ENCODE measurements at places on chromosomes 5 and 9. TPM values are rescaled to one million over a fixed set of nuclear protein-coding genes. Genes with fewer than 3 reads are reported as not detected.

DNA sequence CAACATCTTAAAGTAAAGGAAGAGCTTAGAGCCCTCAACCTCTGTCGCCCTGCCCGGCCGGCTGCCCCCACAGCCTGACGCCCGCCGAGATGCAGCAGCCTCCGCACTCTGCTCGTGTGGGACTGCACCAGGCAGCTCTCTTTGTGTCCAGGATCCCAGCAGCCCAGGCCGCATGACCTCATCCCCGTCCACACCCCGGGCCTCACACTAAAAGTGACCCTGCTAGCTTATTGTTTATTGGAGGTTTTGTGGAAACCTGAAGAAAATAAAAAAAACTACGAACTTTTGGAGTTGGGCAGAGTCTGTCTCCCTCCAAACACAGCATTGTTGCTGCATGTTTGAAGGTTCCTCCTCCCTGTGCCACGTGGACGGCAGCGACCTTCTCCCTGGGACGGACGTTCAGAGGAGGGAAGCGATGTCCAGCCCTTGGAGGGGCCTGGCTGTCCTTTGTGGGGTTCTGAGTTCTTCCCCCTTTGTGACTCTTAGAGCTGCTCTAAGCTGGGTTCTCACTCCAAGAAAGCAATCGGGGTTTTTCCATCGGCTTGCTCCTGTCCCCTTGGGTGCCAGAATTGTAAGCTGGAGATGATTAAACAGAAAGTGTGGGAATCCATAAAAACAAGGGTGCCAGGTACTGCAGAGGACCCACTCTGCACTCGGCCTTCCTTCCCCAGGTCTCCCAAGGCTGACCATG is 103.5 kb upstream of the COL5A1 start:
- H3K36me3 ChIP-seq = no peaks in the 10 kb centered on the region
- H3K4me1 ChIP-seq = no peaks in the 10 kb centered on the region
- no peak for DNase-seq

DNA sequence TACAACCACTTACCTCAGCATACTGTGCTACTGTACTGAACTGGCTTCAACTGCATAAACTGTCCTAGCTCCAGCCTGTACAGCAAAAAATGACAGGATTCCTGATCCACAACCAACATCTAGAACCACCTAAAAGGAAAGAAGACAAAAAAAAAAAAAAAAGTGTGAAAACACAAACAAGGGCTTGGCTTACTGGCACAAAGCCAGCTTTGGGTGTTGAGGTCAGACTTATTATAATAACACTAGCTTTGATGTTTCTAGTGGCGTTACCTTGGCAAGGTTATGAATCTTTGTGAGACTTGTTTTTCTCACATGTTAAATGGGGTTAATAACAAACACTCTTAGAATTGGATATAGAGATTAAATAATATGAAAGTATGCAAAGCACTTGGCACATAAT is 148.5 kb upstream of the PUM3 start:
- H3K4me3 ChIP-seq = no peak overlapping the region
- no peak for DNase-seq

DNA sequence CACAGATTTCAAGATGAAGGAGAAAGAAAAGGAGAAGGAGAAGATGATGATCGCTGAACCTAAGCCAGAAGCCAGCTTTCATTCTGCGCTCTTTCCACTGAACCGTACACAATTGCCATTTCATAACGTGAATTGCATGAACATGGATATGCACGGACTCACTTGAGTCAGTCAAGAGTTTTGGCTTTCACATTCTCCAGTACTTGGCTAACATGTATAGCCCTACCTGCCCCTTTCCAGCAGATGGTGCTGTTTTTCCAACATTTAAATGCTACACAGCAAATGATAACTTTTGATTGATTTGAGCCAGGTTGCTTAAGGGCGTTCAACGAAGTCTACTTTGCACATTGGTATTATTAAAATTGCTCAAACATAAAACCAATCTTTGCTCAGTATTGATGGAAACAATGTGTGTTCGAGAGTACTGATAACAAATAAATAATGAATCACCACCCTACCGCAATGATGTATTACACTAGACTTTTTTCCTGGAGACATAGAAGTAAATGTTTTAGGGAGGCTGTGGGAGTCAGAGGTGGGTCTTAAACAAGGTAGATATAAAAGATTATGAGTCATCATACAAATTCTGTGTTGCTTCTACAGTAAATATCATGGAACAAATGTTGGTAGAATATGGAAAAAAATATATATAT is 196.4 kb downstream of the TRPM3 start:
- H3K36me3 ChIP-seq = no peaks in the 10 kb centered on the region
- no peaks in the 10 kb centered on the region for H3K4me1 ChIP-seq
- H3K27me3 ChIP-seq = no peaks in the 10 kb centered on the region
- H3K27ac ChIP-seq = no peak overlapping the region

DNA sequence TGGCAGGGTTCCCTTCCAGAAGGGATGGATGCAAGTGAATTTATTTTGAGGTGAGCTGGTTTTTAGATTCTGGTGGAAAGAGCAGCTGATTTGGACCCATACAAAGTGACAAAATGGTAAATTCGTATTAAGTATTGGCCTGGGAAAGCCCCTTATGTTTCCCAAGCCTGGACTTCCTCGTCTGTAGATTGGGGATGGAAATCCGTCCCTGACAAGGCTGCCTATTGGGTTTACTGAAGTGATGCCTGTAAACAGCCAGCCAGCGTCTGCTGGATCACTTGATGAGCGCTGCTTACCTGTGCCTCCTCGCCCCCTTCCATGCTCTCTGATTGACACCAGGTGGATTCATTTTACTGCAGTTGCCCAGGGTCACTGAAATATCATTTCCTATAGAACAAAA is 233.8 kb downstream of the GADD45G start:
- no peak for DNase-seq
- no peaks in the 10 kb centered on the region for H3K27me3 ChIP-seq
- no peak overlapping the region for H3K27ac ChIP-seq
- H3K36me3 ChIP-seq = no peaks in the 10 kb centered on the region
- H3K4me1 ChIP-seq = peaks cover 20% of the 10 kb centered on the region

GRCh38 chr9:65449423-65449822 is 164.4 kb upstream of the FOXD4L5 start:
- no peak overlapping the region for H3K27ac ChIP-seq
- no peak for DNase-seq

DNA sequence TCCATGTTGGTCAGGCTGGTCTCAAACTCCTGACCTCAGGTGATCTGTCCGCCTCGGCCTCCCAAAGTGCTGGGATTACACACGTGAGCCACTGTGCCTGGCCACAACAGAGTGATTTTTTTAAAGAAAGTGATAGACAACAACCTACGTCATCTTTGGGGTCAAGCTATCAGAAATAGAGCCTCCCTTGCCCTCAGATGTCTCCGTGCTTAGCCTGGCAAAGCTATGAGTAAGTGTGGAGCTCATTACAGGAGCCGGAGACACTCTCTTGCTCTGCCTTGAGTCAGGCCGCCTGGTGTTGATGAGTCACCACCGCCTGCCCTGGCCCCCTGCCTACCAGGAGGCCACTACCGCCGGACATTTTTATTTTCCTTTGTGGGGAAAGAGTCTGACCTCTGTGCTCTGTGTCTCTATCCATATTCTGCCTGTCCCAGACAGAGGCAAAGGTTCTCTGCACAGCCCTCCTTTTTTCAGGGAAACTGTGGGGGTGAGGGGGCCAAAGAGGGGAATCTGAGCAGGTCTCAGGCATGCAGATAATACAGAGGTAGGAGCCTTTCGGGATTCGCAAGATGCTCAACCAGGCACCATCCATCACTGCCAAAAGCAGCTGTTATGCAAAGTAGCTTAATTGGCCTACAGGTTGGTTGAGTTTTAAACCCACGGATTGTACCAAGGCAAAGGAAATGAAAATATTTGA is 123.7 kb upstream of the CPEB4 start:
- H3K4me1 ChIP-seq = peaks cover 28% of the 10 kb centered on the region
- H3K36me3 ChIP-seq = no peaks in the 10 kb centered on the region
- H3K27ac ChIP-seq = peak overlapping the region; percentile 80
- no peak for DNase-seq
- H3K4me3 ChIP-seq = no peak overlapping the region
- H3K27me3 ChIP-seq = no peaks in the 10 kb centered on the region

GRCh38 chr9:16611983-16612382 is 258.5 kb downstream of the BNC2 start:
- DNase-seq = no peak
- no peaks in the 10 kb centered on the region for H3K4me1 ChIP-seq

- peak; percentile 80 for DNase-seq
- H3K27me3 ChIP-seq = no peaks in the 10 kb centered on the region
- peak within 1 kb of the TSS; percentile 67 for H3K4me3 ChIP-seq
Measured at GRCh38 chr9:75890472-75891276, at the start of gene PCSK5. Gene PCSK5, plus strand, starts transcription at chr9:75890673. Its CDS starts 509 bp downstream, at chr9:75891182.

GRCh38 chr9:134653259-134654009 is 11.8 kb downstream of the COL5A1 start:
- H3K27ac ChIP-seq = no peak overlapping the region
- no peak overlapping the region for H3K4me3 ChIP-seq
- H3K4me1 ChIP-seq = no peaks in the 10 kb centered on the region
- DNase-seq = no peak

DNA sequence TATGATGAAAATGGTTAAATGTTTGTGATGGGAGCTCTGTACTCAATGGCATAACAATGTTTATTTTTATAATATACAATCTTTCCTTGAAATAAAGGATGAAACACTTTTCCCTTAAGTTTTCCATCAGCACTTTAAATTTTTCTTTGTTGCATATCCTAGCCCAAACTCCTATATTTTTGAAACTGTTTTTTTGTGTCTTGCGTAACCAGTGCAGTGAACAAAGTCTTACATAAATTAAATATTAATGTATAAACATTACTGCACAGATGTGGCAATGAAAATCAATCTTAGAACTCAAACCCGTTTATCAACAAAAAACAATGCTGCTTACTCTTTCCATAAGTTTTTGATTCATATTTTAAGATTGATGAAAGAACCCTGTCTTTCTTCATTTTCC is 34.1 kb upstream of the IL31RA start:
- no peak for DNase-seq
- H3K4me1 ChIP-seq = peaks cover 4% of the 10 kb centered on the region
- H3K27ac ChIP-seq = no peak overlapping the region
- H3K4me3 ChIP-seq = no peak overlapping the region
- no peaks in the 10 kb centered on the region for H3K36me3 ChIP-seq
- H3K27me3 ChIP-seq = peaks cover 8% of the 10 kb centered on the region

GRCh38 chr9:107210775-107211174 is 72.3 kb upstream of the RAD23B start:
- H3K27ac ChIP-seq = no peak overlapping the region
- H3K36me3 ChIP-seq = no peaks in the 10 kb centered on the region
- no peaks in the 10 kb centered on the region for H3K27me3 ChIP-seq
- no peaks in the 10 kb centered on the region for H3K4me1 ChIP-seq

GRCh38 chr5:176785184-176786145 is 24.9 kb upstream of the UNC5A start:
- H3K27ac ChIP-seq = no peak overlapping the region
- H3K36me3 ChIP-seq = no peaks in the 10 kb centered on the region
- no peaks in the 10 kb centered on the region for H3K27me3 ChIP-seq

GRCh38 chr5:167309941-167310517 is 981.4 kb upstream of the WWC1 start:
- no peaks in the 10 kb centered on the region for H3K36me3 ChIP-seq
- no peak for DNase-seq
- H3K27me3 ChIP-seq = peaks cover 2% of the 10 kb centered on the region
- H3K27ac ChIP-seq = no peak overlapping the region
- H3K4me1 ChIP-seq = no peaks in the 10 kb centered on the region

- H3K36me3 ChIP-seq = no peaks in the 10 kb centered on the region
- H3K27me3 ChIP-seq = no peaks in the 10 kb centered on the region
- no peak overlapping the region for H3K27ac ChIP-seq
- H3K4me1 ChIP-seq = peaks cover 4% of the 10 kb centered on the region
Measured at GRCh38 chr9:72465593-72465984, 55.8 kb upstream of the TMC1 start.

DNA sequence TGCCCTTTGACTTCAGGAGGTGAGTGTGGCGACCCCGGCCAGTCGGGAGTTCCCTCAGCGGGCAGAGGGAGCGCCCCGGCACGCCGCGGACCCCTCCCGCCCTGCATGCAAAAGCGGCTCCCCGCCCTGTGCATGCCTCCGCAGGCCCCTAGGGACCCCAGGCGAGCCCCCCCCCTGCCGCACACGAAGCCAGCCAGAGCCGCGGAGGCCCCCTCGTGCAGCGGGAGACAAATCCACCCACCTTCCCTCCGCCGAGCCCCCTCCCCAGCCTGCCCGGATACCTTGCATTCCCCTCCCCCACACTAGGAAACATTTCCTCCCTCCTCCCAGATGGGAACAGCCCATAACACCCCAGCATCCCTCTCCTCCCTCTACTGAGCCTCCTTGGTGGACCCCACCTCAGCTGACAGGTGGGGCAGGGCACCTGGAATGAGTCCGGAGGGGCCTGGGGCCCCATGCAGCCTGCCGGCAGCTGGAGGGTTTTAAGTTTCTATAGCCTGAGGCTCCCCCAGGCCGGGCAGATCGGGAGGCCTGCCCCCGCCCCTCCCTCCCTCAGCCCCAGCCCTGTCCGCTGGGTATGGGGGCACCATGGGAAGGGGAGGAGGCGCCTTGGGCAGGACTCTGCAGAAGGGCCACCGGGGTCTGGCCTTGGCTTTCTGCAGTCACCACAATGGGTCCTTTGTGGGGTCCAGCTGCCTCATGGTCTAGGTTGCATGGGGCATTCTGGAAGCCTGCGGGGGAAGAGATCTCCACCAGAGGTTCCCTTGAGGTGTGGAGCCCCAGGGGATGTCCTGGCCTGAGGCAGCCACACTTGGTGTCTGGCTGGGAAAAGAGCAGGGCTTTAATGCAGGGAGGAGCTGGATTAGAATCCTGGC is 601 bp downstream of the ERGIC1 start:
- H3K27ac ChIP-seq = peak overlapping the region; percentile 97
- peak overlapping the region; percentile 65 for H3K4me3 ChIP-seq

DNA sequence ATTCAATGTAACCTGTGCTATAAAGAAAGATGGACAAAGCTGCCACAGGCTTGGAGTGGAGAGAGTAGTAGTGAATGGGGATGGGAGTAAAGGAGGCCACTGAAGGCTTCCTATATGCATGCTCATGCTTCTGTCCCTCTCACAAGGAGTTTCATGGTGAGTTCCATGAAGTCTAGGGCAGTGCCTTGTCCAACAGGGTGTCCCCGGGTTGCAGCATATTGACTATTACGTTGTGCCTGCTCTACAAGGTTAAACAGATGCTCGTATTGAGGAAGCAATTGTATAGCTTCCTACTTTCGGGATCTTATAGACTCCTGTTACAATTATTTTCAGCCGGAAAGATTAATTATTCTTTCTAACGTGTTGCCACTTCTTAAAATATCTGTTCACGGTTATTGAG is 129.1 kb upstream of the PIK3R1 start:
- no peak for DNase-seq
- no peak overlapping the region for H3K4me3 ChIP-seq
- H3K27ac ChIP-seq = no peak overlapping the region
- no peaks in the 10 kb centered on the region for H3K36me3 ChIP-seq
- no peaks in the 10 kb centered on the region for H3K4me1 ChIP-seq
- no peaks in the 10 kb centered on the region for H3K27me3 ChIP-seq

Gene C9orf153
- polyA plus RNA-seq = 0.07 TPM

Gene SLC25A2
- not detected for polyA plus RNA-seq

Gene SOX30
- polyA plus RNA-seq = 0.21 TPM

Gene C9
- polyA plus RNA-seq = 839 TPM

Gene ASS1
- polyA plus RNA-seq = 425 TPM

Gene SKIC3
- 23.9 TPM for polyA plus RNA-seq

Gene CNTNAP3
- 0.68 TPM for polyA plus RNA-seq

Gene MARCOL
- polyA plus RNA-seq = not detected

Gene SEC16A
- 88.7 TPM for polyA plus RNA-seq

Gene RAI14
- 10.3 TPM for polyA plus RNA-seq
